ENCODE measurements at places on chromosomes 7 and 10.

DNA sequence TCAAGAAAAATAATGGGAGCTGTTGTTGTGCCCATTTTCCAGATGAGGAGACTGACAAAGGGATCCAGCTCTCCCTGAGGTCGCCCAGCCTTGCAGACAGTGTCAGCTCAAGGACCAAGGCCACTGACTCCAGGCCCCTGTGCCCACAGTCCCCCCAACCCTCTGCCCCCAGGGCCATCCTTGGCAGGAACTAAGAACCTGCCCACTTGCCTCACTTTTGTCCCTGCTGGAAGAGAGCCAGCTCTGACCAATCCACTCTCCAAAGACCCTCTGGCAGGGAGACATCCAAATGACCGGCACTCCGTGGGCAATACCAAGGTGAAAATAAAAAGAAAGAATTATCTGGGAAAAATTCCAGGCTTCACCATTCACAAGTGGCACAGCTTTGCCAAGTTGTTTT, 101.3 kb downstream of the TCERG1L start:
- DNase-seq, result no peak

GRCh38 chr10:73859784-73860491, 14.4 kb downstream of the CAMK2G start:
- DNase-seq, result no peak

DNA sequence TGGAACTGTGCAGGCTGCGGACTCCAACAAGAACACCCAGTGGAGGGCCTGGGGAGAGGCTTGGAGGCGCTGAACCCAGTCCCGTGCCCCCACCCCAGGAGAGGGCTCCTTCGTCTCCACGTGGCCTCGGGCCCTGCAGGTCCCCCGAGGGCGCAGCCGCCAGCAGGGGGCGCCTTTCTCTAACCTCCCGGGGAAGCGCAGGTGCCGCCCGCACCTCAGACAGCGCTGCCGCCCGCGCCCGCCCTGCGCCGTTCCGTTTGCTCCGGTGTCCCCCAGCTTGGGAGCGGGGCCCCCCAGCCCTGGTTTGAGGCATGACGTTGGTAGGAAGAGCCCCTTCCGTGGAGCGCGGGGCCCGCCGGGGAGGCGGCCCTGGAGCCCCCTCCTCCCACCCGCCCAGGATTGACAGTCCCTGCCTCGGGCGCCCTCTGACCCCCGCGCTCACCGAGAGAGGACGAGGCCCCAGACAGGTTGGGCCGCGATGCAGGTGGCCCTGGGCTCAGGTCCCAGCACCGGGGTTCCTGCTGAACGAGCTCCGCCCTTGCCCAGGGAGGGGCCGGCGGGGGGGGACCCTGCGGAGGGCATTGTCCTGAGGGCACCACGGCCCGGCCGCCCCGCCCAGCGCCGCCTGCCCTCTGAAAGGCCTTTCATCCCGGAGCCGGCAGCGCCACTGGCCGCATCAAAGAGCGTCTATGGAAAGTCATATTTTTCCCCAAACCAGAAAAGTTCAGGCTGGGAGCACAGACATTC, 42.8 kb downstream of the FOXL3 start:
- peak; percentile 56 for DNase-seq

- DNase-seq, result no peak
These were observed 11.5 kb upstream of the SH2D4B start for GRCh38 chr10:80526218-80526617.

DNA sequence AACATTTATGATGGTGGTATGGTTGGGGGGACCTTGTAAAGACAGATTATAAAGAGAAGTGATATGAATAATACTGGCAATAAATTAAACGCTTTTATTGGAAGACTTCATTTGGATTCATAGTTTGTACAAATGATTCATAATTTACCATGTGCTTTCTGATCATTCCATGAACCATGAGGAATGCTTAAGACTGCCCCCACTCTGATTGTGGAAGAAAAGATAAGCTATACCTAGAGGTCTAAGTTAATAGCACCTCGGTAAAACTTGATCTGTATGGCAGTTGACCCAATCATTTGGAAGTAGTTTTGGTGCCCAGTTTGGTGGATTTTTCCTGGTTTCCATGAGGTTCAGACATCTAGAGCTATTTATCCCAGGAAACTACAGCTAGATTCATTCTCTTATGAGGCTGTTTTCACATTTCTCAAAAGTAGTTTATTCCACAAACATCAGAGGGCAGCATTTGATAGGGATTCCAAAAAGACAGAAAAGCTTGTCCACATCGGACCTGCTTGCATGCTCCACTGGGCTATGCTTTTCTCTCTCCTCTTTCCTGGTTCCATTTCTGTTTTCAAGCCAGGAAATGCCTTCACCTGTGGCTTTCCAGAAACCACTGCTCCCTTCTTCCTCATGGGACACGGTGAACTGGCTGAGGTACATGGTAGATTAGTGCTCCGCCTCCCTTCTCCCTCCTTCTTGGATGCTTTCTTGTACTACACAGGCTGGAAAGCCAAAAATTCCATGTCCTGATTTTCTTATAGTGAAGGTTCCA, 29.2 kb downstream of the TFAM start:
- DNase-seq, result no peak

GRCh38 chr7:117552660-117553059, 72.8 kb downstream of the CFTR start:
- no peak for DNase-seq

- DNase-seq, result no peak
These were observed 170.1 kb downstream of the ARHGAP12 start for GRCh38 chr10:31758495-31758894.

DNA sequence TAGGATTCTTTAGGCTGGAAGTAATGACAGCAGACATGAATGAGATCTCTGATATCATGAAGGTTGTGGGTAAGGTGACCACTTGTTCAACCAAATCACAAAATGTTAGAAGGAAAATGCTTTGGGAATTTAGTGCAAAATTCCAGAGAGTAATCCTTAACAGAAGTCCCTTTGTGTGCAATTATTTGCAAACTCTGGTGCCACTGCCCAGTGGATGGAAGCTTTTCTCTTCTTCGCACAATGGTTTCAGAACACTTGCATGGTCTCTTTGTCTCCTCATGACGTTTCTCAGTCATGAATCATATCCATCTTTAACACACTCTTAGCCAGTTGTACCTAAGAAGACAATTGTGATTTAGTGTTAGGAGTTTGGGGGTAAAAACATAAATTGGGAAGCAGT, 570.4 kb upstream of the ANKRD30A start:
- no peak for DNase-seq

- no peak for DNase-seq
These were observed 207.2 kb downstream of the PARD3 start for GRCh38 chr10:34607894-34608293.

- DNase-seq, result peak; percentile 61
These were observed 819 bp downstream of the TMED4 start for GRCh38 chr7:44580945-44581878.

GRCh38 chr10:78964952-78965633, 103.7 kb upstream of the ZMIZ1 start:
- peak; percentile 14 for DNase-seq

DNA sequence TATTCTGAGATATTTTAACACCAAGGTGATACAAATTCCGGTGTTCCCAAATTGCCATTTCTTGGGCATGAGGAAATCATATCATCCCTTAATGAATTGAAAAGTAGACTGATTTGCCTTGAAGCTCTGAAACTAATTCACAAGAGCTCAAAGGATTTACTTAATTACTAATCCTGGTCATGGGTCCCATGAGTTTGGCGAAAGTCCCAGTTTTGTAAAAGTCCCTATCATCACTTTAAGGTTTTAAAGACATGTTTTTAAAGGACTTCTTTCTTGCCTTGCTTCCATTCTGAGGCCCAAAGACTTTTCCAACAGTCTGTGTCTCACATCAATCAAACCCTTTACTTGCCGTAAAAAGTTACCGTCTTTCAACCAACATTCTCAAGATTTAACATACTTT, 377.9 kb downstream of the DNAJB9 start:
- no peak for DNase-seq

- no peak for DNase-seq
These were observed 166.7 kb upstream of the PRKCQ start for GRCh38 chr10:6746782-6747181.
